HFFc6 (cell line): ENCODE measurements at places on chromosomes 16 and 17. TPM values are rescaled to one million over a fixed set of nuclear protein-coding genes. Genes with fewer than 3 reads are reported as not detected.

DNA sequence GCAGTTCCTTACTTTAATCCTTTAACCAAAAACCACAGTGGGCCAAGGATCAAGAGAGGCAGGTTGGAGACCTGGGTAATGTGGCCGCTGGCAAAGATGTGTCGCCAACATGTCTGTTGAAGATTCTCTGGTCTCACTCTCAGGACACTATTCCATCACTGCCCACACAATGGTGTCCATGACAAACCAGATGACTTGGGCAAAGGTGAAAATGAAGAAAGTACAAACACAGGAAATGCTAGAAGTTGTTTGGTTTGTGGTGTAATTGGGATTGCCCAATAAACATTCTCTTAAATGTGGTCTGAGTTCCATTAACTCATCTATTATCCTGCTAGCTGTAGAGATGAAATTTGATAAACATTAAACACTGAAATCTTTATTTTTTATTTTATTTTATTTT is 43.3 kb downstream of the SALL1 start:
- no peak for DNase-seq

GRCh38 chr17:1147664-1148063 is 32.1 kb downstream of the ABR start:
- DNase-seq = peak; percentile 43

- no peak for DNase-seq
Measured at GRCh38 chr17:7041607-7042500, 2.0 kb downstream of the SLC16A11 start.

Gene SLC43A2
- 6.5 and 9.5 TPM in 2 replicates for total RNA-seq

GRCh38 chr16:55001931-55002330 is 71.3 kb downstream of the IRX5 start:
- DNase-seq = peak; percentile 38

GRCh38 chr16:24972608-24973220 is 42.5 kb downstream of the ARHGAP17 start:
- DNase-seq = no peak

DNA sequence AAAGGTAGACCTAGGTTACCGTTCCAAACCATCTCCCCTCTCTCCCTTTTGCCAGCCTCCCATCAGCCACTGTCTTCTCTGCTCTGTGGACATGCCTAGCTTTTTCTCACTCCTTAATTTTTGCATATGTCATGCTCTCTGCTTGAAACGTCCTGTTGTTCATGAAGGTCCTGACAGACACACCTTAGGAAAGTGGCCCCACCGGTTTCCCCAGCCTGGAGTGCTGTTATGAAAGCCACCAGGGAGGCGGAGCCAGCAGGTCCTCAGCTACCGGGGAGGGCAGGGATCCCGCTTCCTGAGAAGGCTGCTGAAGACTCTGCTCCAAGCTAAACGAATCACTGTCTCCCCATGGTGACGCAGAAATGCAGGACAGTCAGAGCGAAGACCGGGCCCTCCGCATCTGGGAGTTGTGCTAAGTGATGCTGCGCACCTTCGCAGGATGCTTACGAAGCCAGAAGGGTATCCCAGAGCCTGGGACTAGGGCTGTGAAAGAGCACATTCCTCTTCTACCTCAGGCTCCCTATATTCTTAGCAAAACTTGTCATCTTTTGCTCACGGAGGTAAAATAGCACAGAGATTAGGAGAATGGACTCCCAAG is 2.3 kb upstream of the SLC16A11 start:
- DNase-seq = no peak

GRCh38 chr17:77861133-77861695 is 97.3 kb upstream of the TNRC6C start:
- DNase-seq = no peak

DNA sequence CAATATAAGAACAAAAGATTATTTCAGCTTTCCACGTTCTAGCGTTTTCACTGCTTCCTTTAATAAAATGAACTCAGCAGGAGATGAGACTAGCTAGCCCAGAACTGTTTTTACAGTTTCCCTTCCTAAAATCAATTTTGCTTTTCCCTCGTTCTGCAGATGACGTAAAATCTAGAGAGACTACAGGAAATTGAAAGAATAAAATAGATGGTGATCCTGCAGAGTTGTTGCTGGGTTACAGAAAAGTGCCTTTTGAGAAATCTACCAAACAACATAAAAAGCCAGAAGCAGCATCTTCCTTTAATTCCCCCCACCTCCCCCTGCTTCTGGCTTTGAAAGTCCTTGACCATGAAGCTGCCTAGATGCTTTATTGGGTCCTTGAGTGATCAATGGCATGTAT is 96.8 kb upstream of the CLEC3A start:
- no peak for DNase-seq

DNA sequence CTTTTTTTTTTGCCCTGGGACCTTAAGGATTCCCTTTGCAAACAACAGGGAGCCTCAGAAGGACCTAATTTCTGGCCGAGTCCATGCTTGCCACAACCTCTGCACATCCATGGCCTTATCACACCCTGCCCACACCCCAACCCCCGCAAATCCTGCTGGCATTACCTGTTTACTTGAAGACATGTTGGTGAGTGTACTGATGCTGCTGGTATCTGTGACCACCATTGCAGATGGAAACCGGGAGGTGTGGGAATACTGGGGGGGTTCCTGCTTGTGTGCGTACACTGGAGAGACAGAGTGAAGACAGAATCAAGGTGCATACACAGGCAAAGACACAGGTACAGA is 46.0 kb downstream of the HNF1B start:
- no peak for DNase-seq

GRCh38 chr17:3888343-3889171 is 4.3 kb downstream of the CAMKK1 start:
- peak; percentile 95 for DNase-seq

Gene NR1D1
- total RNA-seq = 12.2 to 15.9 TPM (median 15.8 TPM) in 3 replicates
